ENCODE measurements at places on chromosomes 7 and 10.

- no peak for DNase-seq
Measured at GRCh38 chr10:30040597-30040996, 18.8 kb downstream of the JCAD start.

- no peak for DNase-seq
Measured at GRCh38 chr7:17236171-17236570, 62.3 kb upstream of the AHR start.

DNA sequence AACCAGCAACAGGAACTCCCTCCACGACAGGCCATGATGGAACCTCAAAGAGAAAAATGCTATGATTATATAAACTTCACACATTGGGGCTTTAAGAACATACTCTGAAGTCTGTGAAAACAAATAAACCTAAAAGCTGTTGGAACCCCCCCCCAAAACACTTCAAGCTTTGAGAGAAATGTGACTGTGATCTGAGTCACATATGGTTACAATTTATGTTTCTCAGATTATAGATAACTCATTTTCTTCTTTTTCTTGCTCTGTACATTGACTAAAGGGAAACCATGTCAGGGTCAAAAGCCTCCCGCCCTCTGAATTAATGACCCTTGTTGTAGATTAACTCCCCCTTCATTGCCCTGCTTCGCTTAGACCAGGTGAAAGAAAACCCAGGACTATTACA is 15.8 kb downstream of the VOPP1 start:
- no peak for DNase-seq

DNA sequence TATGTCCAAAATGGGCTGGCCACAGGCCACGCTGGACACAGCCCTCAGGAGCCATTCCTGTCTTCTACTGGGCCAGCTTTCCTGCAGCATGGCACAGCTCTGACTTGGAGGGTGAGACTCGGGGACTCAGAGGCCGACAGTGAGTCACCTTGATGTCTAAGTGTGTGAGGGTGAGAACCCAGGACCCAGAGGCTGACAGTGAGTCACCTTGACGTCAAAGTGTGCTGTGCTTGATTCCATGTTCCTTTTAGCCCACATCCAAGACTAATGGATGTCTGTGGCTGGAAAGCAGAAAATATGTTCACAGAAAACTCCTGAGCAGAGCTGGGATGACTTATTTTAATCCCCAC is 6.0 kb upstream of the FAM170B start:
- no peak for DNase-seq

DNA sequence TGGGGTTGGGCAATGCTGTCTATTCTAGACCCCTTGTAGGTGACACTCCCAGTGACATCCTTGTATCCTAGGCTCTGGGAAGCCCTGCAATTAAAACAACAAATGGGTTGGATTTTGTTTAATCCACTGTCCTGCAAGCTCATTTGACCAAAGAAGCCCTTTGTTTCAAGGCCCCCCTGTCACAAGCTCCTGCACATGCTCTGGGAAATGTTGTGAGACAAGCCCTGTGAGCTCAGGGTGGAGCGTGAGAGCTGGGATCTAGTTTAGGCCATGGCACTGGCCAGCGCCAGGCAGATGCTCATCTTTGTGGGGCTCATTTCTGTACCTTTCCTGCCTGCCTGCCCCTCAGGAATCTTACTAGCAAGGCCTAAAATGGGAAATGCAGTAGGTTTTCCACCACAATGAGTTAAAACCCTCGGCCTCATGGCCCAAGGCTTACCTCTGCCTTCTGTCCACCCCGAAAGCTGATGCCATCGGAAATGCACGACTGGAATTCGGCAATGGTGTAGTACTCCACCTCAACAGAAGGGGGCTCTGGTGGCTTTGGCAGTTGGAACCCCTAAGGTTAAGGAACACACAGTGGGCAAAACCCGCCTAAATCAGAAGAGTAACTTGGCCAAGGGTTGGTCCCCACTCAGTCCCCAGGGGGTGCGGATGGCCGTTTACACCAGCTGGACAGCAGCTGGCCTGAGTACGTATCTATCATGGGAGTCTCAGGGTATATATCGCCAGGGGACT is 112.0 kb downstream of the NEURL1 start:
- peak; percentile 14 for DNase-seq

DNA sequence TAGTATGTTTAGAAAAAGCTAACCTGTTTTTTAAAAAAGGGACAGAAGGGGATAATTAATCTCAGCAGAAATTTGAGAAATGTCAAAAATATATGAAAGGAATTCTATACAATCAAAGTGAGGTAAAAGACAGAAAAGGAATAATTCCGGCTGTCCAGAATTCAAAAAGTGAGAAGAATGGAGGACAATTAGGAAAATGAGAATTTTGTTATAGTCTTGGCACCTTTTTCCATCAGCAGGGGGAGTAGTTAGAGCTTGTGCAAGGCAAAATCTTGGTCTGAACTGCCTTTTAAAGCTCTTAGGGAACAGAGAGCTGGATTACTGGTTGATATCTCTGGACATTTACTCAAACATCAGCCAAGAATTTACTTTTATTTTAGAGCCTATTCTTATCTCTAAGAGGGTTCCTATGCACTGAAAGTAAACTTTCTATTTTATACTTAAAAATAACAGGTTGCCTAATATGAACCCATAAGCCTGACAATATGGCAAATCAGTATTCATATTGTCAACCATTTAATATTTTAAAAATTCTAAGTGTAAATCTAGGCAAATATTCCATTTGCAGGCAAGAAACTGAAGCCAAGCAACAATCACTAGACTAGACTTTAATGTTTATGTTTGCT is 185.6 kb downstream of the ANK3 start:
- peak; percentile 20 for DNase-seq
